ENCODE measurements at places on chromosomes 7 and 10.

GRCh38 chr7:26675143-26675887 is 189.1 kb downstream of the SKAP2 start:
- DNase-seq, result no peak

DNA sequence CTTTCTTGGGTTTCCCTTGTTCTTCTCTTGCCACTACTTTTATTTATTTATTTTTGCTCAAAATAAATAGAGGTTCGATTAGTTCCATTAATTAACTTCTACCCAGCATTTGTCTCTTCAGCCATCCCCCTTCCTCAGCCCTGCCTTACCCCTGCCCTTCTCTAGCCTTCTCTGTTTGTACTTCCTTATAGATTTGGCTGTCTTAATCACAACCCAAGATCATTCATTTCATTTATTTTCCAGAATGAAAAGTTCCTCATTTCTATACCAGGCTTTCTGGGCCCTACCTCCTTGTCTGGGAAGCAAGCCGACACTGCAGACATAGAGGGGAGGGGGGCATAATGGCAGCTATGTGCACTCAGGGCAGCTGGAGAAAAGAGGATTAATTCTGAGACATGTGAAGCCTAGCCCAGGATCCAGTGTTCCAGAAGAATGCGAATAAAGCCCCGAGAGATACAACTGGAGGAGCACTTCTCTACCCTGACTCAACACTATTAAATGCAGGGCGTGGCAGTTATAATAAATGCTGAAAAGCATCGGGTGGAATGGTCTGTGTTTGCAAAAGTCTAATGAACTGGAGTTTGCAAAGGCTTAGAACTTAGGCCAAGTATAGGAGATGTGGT is 6.4 kb upstream of the PDCD4 start:
- DNase-seq, result peak; percentile 81

DNA sequence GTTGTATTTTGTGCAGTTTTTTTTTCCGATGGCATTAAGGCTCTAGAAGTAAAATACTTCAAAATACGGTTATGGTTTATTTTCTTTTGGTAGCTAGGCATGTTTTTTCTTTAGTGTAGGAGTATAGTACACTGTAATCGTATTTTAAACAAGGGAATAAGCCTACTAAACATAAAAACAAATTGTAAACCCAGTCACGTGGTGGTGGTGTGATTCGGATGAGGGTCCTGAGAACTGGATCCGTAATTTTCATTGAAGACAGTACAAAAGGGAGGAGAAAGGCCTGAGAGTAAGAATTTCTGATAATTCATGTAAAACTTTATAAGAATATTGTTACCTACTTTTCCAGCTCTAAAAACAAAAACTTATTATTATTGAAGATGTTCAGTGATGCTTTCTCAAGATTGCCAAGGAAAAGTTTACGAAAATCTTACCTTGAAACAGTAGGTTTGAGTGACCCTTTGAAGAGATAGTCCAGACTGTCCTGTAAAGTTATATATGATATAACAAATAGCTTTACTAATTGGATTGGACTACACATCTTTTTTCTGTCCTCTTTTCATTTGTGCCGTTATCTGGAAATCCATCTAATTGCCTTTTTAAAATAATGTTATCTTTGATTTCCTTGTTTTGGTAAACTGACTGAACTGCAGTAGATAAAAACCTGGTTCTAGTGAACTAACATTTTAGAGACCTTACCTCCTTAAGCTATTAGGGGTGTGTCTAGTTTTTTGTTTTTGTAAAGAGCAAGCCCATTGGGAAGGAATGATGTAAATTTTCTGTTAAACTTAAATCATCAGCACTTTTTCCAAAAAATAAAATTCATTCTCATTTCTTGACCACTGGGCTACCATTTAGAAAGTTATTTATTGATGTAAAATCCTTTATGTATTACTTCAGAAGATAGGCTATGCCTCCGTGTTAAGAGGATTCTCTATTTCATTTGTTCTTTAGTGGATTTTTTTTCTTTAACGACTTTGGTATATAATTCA is 1.0 kb upstream of the PBLD start:
- DNase-seq, result peak; percentile 8

DNA sequence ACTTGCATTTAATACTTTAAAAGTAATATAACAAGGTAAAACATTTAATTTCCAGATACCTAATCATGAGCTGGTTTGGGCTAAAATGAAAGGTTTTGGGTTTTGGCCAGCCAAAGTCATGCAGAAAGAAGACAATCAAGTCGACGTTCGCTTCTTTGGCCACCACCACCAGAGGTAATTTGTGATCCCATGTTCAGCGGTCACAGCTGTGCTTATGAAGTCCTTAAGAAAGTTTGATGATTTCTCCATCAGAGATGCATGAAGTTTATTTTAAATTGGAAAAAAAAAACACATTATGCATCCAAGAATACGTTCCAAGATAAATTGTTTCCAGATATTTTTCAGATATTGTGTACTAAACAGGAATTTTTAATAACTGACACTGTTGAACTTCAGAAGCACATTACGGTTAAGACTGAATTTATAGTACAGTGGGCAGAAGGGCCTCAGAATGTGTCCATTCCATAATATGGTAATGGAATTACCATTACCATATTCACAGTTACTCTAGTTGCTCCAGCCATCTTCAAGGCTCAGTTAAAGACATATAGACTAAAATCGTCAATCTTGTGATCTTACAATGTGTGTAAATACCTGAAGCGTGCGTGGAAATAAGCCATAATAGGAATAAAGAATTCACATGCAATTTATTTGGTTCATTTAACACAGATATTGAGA is 106.8 kb downstream of the ZMYND11 start:
- peak; percentile 29 for DNase-seq

DNA sequence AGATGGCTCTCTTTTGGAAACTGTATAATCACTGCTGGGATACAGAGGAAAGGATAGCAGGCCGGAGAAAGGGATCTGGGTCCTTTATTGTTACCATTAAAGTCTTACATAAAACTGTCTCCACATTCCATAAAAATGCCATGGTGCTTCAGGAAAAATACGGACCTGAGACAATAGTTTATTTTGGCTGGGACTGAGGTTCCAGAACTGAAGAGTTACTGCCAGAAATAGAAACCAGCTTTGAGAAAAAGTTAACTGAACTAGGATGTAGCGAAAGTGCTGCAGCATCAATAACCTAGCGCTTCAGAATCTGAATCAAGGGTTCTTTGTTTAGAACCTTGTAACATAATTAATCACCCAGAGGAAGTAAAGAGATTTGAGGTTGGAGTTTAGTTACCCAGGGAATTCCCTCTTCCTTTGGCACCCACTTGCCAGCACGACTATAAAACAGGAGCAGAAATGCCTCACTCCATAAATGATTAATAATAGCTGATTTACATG is 38.0 kb downstream of the MEOX2 start:
- DNase-seq, result no peak

DNA sequence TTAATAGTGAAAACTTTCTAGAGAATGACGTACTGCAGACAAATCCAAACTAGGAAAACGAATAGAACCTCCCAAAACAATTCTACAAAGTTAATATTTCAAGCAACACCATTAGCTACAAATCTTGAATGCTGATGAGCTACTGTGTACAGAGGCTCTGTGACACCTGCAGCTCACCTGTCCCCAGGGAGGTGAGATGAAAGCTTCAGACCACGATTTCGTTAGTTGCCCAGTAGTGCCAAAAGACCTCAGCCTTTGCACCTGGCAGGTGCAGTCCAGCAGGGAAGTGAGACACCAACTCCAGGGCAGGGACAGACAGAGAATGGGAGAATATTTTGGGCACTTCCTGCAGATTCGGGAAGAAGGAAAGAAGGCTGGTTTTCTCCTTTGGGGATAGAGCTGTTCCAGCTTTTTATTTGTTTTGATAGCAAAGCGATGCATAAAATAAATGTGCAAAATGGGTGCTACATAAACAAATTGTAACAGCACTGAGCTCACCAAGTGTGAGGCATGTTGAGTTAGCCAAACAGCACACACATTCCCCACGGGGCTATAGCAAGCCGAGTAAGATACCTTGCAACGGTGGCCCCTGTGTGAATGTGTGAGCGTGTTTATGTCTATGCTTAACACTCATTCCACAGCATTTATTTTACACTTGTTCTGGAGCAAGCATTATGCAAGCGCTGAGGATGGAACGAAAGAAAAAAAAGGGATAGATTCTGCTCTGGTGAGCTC is 1024.8 kb upstream of the AUTS2 start:
- DNase-seq, result no peak

DNA sequence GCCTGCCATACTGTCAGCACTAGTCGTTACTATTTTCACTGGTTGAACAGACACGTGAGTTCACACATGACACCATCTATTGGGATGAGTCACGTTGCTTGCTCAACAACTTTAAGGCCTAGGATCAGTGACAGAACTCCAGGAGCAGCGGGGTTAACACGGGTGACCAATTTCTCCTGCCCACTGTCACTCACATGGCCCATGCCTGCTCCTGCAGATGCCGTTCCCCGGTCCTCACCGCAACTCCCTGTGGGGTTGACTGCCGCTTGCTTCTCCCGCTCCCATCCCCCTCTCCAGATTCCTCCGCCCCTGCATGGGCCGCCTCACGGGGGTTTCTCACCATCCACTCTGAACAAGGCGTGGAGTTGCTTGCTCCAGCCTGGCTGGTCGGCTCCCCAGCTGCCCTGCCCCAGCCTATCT is 128.2 kb downstream of the TAX1BP1 start:
- DNase-seq, result no peak

- no peak for DNase-seq
These were observed 66.1 kb upstream of the RAPGEF5 start for GRCh38 chr7:22422831-22423615.

- no peak for DNase-seq
These were observed 208.5 kb downstream of the PLXNA4 start for GRCh38 chr7:132367795-132368194.

DNA sequence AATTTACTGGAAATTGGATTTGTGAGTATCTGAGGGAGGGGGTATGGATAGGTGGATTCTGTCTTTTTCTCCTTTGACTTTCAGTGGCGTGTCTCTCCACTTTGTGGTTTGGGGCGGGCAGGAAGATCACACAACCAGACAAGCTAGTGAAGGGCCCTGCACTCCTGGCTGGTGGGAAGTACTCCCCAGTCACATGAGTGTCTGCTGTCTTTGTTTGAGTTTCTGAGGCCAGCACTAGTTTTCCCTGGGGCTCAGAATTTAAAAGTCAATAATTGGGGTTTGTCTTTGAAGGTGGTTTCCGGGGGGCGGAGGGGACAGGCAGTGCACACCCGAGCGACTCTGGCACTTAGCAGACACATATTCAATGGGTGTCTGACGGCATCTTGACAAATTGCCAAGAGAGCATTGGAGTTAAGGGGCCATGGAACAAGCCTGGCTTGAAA is 120.1 kb downstream of the WDFY4 start:
- peak; percentile 74 for DNase-seq

DNA sequence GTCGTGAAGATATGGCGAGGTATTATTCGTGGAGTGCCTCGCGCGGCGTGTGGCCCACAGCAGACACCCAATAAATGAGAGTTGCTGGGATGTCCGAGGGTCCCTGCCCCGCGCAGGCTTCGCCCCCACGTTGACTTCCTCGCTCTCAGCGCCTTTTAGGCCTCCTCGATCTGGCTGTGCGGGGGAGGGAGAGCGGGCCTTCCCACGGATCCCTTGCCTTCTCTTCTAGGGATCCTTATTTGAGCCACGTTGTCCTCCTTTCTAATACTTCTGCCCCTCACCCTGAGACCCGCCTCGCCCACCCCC is 660 bp downstream of the VCL start:
- DNase-seq, result peak; percentile 27

DNA sequence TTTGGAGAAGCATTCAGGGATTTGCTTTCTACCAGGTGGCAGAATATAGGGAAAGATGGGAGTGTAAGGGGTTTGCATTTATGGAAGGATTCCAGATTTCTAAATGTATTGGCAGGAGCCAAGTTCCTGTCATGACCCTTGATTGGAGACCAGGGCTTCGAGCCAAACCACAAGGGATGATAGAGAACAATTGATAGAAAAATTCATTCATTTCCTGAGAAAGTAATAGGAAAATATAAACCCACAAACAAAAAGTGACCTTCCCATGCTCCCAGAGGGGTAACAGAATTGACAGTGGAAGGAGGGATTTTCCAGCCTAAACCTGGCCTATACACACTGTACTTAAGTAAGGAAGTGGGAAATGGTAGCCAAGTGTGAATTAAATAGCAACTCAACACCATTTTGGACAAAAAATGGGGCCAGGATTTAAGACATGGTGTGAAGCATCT is 22.4 kb upstream of the IFIT2 start:
- peak; percentile 41 for DNase-seq

- no peak for DNase-seq
These were observed 48.2 kb upstream of the ZMIZ1 start for GRCh38 chr10:79020605-79021004.

- no peak for DNase-seq
These were observed 913.4 kb downstream of the CNTNAP2 start for GRCh38 chr7:147029953-147030352.

GRCh38 chr10:44752451-44753441 is 158.4 kb upstream of the TMEM72 start:
- DNase-seq, result peak; percentile 33

GRCh38 chr10:112689327-112690072 is 242.5 kb downstream of the VTI1A start:
- no peak for DNase-seq

DNA sequence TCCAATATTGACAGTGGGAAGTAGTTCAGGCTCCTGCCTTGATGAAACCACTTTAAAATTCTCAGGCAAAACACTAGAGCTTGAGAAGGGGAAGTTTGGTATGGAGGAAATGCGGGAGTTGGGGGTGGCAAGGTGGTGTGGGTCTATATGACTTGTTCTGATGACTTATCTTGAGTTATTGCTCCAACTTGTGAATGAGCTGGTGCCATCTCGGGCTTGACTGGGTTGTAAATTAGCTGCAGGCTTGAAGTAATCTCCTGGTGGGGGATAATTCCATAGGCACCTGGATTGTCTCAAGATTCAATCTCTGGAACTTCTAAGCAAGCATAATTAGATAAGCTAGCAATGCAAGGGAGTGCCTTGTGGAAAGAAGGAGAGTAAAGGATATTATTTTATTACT is 29.0 kb downstream of the MRPL32 start:
- no peak for DNase-seq

- DNase-seq, result no peak
These were observed 187.4 kb downstream of the PHTF2 start for GRCh38 chr7:77985974-77986339.

DNA sequence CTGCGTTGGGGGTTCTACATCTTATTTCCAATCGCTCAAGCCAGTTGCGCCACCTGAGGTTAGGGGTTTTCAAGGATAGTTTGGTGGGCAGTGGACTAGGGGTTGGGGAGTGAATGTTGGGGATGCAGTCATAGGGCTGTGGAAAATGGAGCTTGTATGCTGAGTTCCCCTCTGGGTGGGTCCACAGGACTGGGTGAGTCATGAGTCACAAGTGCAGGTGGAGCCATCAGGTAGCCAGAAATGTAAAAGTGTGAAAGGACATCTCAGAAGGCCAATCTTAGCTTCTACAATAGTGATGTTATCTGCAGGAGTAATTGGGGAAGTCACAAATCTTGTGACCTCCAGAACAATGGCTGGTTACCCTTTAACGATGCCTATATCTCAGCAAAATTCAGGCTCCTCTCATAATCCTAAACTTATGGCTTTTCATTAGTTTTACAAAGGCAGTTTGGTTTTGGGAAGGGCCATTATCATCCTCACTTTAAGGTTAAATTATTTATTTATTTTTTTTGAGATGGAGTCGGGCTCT is 18.0 kb upstream of the MKRN1 start:
- no peak for DNase-seq

- DNase-seq, result no peak
These were observed 48.5 kb upstream of the AQP1 start for GRCh38 chr7:30862995-30863705.

- DNase-seq, result no peak
These were observed 714.4 kb downstream of the GATA3 start for GRCh38 chr10:8768852-8769251.

Data from muscle of back (tissue), 13 donors.